ENCODE measurements at places on chromosomes 1 and 21. TPM values are rescaled to one million over a fixed set of nuclear protein-coding genes. Genes with fewer than 3 reads are reported as not detected.

Gene CD48
- 313 TPM for polyA plus RNA-seq

DNA sequence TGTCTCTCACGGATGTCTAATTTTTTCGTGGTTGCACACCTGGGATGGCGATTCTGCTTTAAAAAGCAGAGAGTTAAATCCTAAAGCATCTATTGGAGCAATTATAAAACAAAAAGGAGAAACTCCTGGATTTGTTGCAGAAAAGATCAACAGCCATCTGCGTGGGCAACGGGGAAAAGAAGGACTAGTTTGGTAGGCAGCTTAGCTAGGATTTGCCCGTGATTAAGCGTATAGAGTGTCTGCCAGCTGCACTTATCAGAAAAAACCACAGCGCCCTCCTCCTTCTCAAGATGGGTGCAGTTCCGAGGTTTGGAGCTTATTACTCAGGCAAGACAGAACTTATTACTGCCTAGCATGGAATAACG is 526 bp upstream of the SLC25A24 start:
- no peak for DNase-seq

- DNase-seq = no peak
Observed at GRCh38 chr21:41864311-41865001, 14.7 kb downstream of the PRDM15 start.

GRCh38 chr1:233459968-233460367 is 132.4 kb downstream of the MAP3K21 start:
- no peak for DNase-seq

GRCh38 chr1:7770669-7770996 is 463 bp upstream of the VAMP3 start:
- DNase-seq = no peak

Data from GM12878 (cell line).